Ovary (tissue), 10 donors: ENCODE measurements at places on chromosomes 6 and 20. TPM values are rescaled to one million over a fixed set of nuclear protein-coding genes. Genes with fewer than 3 reads are reported as not detected.

DNA sequence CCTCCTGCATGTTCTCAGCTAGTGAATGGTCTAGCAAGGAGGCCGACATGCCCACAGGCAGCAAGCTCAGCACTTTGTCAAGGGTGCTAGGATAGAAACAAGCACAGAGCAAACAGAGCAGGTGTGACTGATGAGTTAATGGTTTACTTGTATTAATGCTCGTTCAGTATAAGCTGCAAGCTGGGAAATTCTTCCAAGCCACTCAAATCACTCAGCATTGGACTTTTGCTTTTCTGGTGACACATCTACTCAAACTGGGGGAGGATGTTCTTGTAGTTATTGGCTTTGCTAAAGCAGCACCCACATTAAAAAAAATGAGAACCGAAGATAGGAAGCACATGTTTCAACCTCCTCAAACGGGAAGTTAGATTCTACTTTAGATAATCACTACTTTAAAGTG, 43.1 kb upstream of the NEDD9 start:
- no peak for DNase-seq
- no peaks in the 10 kb centered on the region for H3K36me3 ChIP-seq
- no peaks in the 10 kb centered on the region for H3K27me3 ChIP-seq
- no peak overlapping the region for H3K27ac ChIP-seq

DNA sequence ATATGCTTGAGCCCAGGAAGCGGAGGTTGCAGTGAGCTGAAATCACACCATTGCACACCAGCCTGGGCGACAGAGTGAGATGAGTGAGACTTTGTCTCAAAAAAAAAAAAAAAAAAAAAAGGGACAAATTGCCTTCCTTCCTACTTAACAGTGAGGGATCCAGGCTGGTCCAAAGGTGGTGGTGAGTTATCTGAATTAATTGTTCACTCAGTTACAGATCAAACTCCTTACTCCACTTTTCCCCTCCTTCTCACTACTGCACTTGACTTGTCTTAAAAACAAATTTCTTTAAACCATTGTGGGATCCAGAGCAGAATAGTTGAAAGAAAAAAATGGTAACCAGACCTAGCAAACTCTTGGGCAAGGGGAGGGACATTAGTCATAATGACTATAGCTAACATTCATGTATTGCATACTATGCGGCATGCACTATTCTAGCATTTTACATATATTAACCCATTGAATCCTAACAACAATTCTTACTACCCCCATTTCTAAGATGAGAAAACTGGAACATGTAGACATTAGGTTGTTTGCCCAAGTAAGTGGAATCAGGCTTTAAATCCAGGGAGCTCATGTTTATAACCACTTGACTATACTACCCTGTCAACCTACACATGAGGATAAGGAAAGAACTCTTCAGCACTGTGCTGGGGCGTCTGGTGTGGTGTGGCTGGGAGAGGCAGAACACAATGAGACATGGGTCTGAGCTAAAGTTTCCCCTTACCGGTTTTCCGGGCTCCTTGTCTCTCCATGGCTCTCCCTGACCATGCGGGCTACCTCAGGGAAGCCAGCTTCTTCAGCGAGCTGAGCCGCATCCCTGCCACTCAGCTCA, 1.5 kb downstream of the GPANK1 start:
- peak overlapping the region; percentile 78 for H3K4me3 ChIP-seq
- DNase-seq, result no peak
- no peaks in the 10 kb centered on the region for H3K27me3 ChIP-seq
- H3K36me3 ChIP-seq, result no peaks in the 10 kb centered on the region

- no peaks in the 10 kb centered on the region for H3K4me1 ChIP-seq
- H3K27me3 ChIP-seq, result no peaks in the 10 kb centered on the region
- DNase-seq, result no peak
- no peak overlapping the region for H3K4me3 ChIP-seq
Observed at GRCh38 chr20:57231951-57232428, 34.5 kb downstream of the BMP7 start.

- no peak for DNase-seq
- H3K36me3 ChIP-seq, result no peaks in the 10 kb centered on the region
- H3K4me1 ChIP-seq, result no peaks in the 10 kb centered on the region
Observed at GRCh38 chr20:18380908-18381529, 85.8 kb downstream of the DZANK1 start.

DNA sequence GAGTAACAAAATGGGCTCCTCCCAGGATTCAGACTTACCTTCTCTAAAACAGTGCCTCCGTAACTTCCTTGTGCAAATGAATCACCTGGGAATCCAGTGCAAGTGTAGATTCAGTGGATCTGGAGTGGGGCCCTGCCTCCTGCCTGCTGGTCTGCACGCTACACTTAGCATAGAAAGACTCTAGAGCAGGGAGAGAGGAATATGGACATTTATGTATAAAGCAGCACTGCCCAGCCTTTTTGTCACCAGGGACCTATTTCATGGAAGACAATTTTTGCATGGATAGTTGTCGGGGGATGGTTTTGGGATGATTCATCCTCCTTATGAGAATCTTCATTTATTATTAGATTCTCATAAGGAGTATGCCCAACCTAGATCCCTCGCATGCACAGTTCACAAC, 42.3 kb upstream of the L3MBTL3 start:
- no peak overlapping the region for H3K27ac ChIP-seq
- no peaks in the 10 kb centered on the region for H3K4me1 ChIP-seq
- no peak overlapping the region for H3K4me3 ChIP-seq
- no peaks in the 10 kb centered on the region for H3K27me3 ChIP-seq
- no peak for DNase-seq

DNA sequence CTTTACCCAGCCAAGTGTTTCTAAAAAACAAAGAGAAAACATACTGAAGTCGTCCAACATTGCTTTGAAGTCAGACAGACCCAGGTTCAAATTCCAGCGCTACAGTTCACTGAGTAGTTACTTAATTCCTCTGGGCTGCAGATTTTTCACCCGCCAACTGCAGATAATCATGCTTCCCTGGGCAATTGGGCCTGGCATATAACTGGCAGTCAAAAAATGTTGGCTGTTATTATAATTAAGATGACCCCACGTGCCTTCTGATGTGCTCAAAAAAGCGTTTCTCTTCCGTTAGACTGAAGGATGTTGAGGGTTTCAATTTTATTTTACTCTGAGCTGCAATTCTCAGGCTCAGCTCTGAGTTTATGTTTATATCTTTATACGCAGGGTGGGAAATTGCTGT, 156.1 kb upstream of the CITED2 start:
- H3K4me1 ChIP-seq, result peaks cover 10% of the 10 kb centered on the region
- H3K36me3 ChIP-seq, result no peaks in the 10 kb centered on the region
- H3K27ac ChIP-seq, result no peak overlapping the region
- H3K4me3 ChIP-seq, result no peak overlapping the region
- no peak for DNase-seq

DNA sequence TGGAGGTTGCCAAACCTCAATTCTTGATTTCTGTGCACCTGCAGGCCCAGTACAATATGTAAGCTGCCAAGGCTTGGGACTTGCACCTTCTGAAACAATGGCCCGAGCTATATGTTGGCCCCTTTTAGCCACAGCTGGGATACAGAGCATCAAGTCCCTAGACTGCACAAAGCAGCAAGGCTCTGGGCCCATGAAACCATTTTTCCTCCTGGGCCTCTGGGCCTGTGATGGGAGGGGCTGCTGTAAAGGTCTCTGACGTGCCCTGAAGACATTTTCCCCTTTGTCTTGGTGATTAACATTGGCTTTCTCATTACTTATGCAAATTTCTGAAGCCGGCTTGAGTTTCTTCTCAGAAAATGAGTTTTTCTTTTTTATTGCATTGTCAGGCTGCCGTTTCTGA, 40.5 kb upstream of the SLC35F1 start:
- DNase-seq, result no peak
- no peak overlapping the region for H3K27ac ChIP-seq
- H3K36me3 ChIP-seq, result no peaks in the 10 kb centered on the region

DNA sequence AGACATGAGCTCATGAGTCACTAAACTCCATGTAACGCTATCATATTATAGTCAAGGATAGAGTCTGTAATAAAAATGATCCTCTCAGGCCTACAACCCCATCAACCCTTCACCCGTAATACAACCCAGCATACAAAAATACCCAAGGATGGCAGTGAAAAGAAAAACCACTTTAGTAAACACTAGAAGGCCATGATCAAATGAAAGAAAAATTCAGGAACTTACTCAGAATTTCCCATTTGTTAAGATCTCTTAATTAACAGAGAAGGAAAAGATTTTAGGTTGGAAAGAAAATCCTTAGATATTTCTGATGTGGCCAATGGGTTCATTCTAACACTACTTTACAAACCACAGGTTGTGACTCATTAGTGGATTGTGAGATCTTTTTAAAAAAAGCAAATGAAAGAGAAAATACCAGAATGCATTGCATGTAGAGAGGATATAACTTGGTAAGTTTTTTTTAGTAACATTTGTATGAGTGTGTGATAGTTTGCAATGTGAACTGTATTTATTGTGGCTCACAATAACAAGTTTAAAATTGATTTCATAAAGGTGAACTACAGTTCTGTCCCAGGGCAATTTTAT, 8.0 kb upstream of the UBE2J1 start:
- no peak overlapping the region for H3K4me3 ChIP-seq
- H3K4me1 ChIP-seq, result no peaks in the 10 kb centered on the region
- H3K27ac ChIP-seq, result no peak overlapping the region
- DNase-seq, result no peak
- H3K36me3 ChIP-seq, result no peaks in the 10 kb centered on the region
- no peaks in the 10 kb centered on the region for H3K27me3 ChIP-seq

DNA sequence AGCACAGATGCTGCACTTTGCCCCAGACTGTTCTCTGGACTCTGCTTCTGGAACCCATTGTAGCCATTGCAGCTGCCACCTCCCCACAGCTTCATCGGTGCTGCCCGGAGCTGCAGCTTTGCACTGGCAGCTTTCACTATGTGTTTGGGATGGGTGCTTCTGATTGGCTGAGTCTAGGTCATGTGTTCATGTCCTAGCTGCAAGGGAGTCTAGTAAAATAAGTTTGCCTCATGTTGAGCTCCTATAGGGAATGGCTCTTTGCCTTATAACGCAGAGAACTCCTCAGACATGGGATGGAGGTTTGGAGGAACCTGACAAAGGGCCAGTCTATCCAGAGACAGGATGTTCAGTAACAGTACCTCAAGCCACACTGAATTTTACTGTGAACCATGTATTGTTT, 268.0 kb downstream of the BMP7 start:
- no peak overlapping the region for H3K27ac ChIP-seq
- no peak for DNase-seq
- H3K4me1 ChIP-seq, result no peaks in the 10 kb centered on the region
- no peaks in the 10 kb centered on the region for H3K27me3 ChIP-seq

DNA sequence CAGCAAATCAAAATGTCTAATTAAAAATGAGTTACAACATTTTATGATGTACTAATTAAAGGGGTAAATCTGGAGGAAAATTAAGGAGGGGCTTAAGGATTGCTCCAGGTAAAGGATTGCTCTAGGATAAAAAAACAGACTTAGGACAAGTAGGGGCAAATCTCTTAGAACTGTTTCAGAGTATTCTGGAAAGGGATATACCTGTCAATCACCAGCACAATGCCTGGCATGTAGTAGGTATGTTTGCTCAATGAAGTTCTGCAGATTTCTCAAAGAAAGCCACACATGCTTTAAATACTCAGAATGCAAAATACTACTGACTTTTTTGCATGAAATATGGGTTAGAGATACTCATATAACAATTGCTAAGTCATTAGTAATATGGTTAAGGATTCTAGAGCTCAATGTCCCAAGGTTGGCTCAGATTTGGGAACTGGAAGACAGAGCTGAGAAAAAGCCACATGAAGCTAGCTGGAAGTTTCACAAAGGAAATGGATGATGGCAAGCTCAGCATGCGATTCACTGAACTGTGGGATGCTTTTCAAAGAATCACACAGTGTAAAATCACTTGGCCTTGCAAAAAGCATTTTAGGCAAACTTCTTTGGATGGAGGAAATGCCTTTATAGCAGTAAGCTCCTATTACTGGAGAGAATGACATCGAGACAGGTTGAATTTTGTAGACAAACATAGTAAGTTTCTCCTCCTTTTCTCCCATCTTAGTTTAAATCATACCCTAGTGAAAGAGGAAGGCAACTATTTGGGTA, 72.8 kb downstream of the MAP3K5 start:
- peaks cover 7% of the 10 kb centered on the region for H3K4me1 ChIP-seq
- no peak overlapping the region for H3K27ac ChIP-seq
- H3K4me3 ChIP-seq, result no peak overlapping the region
- H3K36me3 ChIP-seq, result no peaks in the 10 kb centered on the region
- DNase-seq, result no peak

DNA sequence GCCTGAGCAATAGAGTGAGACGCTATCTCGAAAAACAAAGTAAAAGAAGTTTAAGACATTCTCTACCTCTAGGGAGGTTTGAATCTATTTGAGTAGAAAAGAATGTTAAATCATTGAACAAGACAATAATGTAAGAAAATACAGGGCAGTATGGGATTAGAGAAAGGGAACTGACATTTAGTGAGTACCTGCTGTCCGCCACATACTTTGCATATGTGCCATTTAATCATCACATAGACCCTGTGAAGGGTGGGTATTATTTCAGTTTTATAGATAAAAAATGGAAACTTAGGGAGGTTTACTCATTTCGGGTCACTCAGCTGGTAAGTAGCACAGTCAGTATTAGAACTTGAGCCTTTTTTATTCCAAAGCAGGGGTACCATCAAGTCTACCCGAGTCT, 31.4 kb downstream of the STK4 start:
- no peak for DNase-seq
- H3K27me3 ChIP-seq, result no peaks in the 10 kb centered on the region
- H3K4me3 ChIP-seq, result no peak overlapping the region
- no peaks in the 10 kb centered on the region for H3K4me1 ChIP-seq
- H3K27ac ChIP-seq, result no peak overlapping the region
- H3K36me3 ChIP-seq, result no peaks in the 10 kb centered on the region

DNA sequence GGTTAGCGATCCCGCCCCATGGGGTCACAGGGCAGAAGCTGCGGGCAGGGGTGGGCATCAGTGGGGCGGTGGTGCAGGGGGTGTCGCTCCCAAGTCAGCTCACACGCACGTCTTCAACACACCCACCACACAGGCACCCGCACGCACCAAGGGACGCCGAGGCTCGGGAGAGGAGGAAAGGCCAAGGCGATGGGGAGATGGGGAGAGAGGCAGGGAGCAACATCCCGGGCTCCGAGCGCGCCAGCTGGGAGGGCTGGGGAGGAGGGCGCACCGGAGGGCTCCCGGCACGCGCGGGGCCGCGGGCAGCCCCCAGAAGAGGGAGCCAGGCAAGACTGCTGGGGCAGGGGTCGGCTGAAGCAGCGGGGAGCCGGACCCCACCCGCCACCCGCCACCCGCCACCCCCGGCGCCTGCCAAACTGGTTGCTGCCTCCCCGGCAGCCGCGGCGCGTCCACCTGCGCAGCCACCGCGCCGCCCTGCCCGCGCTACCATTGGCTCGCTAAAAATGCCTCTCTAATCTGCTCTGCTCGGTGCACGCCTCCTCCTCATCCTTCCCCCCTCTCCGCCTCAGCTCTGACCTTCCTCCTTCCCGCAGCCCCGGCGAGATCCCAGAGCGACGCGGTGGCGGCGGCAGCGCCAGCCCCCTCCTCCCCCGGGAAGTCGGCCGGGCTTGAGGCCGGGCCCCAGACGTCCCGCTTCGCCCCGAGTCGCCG, at the start of gene PACSIN1:
PACSIN1 (plus strand) TSS at position 546 of the 711 bp plus-strand sequence. CDS start 60,230 bp downstream, outside the sequence.
- H3K4me3 ChIP-seq, result no peak within 1 kb of the TSS
- H3K27ac ChIP-seq, result no peak within 1 kb of the TSS
- DNase-seq, result no peak
- H3K4me1 ChIP-seq, result no peaks in the 10 kb centered on the region
- H3K36me3 ChIP-seq, result no peaks in the 10 kb centered on the region

GRCh38 chr6:14875481-14876063, 370.3 kb upstream of the JARID2 start:
- no peaks in the 10 kb centered on the region for H3K4me1 ChIP-seq
- H3K36me3 ChIP-seq, result no peaks in the 10 kb centered on the region

LAMA5 gene
- total RNA-seq, result 51.2 TPM

NHSL1 gene
- 2.6 TPM for total RNA-seq

MDFI gene
- 20.4 TPM for total RNA-seq

FGD2 gene
- total RNA-seq, result 12.2 TPM

SLC22A16 gene
- not detected for total RNA-seq

ZSCAN23 gene
- total RNA-seq, result 5.1 TPM

PLCB1 gene
- 7.9 TPM for total RNA-seq

FKBP1C gene
- 0.31 TPM for total RNA-seq
